ENCODE measurements at places on chromosomes 2 and 18.

GRCh38 chr2:45680351-45680967 is 29.0 kb downstream of the PRKCE start:
- no peak for DNase-seq

DNA sequence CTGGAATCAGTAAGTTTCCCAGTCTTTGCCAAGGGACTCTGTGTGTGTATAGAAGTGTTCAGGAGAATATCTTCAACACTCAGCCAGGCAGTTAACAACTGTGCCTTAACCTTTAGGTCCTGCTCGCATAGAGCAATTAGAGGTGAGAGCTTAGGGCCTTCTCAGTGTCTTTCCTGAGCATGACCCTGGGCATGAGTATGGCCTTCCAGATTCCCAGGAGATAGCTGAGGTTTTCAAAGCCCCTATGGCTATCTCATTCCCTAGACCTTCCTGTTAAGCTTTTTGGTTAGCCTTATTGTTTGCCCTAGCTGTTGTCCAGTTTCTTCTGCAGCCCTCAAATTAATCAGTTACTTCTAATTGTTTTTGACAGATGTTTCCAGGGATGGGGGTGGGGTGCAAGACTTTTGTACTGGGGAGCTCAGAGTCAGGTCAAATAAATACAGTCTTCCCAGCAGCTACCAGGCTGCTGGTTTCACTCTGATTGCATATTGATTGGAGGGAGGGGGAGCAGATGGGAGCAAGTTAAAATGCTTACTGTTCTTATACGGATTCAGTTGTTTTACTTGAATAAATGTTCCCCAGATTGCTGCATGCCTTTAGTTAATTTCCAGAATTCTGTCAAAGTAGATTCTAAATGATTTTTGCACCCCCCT is 23.1 kb downstream of the PDK1 start:
- DNase-seq = no peak

- DNase-seq = no peak
These were observed 74.3 kb upstream of the SLC1A4 start for GRCh38 chr2:64914735-64915509.

DNA sequence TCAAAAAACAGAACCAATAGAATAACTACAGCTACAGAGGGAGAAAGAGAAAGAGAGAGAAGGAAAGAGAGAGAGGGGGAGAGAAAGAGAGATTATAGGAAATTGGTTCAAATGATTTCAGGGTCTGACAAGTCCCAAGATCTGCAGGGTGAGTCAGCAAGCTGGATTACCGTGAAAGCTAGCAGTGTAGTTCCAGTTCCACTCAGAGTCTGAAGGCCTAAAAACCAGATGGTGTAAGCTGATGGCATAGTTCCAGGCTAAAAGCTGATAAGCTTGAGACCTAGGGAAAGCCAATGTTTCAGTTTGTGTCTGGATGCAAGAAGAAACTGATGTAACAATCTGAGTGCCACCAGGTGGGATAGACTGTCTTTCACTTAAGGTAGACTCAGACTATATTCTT is 397.7 kb downstream of the TRIB2 start:
- DNase-seq = no peak

DNA sequence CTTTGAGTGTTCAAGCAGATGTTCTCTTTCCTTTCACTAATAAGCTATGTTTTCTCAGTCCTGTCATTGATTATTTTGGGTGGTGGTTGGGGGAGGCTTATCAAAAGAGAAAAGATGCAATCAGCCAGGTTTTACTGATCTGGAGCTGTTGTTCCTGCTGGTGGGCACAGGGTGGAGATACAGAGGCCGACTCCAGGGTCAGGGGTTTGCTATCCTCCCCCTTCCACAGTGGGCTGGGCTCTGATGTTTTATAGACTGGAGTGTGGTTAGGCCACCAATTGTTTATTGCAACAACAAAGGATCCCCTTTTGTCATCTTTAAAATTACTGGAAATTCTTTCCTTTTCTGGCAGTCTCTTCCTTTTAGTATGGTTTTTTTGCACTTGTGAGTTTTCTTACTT is 120.5 kb downstream of the TANC1 start:
- DNase-seq = no peak

- DNase-seq = no peak
These were observed 22.2 kb downstream of the TANC1 start for GRCh38 chr2:158990397-158991214.

DNA sequence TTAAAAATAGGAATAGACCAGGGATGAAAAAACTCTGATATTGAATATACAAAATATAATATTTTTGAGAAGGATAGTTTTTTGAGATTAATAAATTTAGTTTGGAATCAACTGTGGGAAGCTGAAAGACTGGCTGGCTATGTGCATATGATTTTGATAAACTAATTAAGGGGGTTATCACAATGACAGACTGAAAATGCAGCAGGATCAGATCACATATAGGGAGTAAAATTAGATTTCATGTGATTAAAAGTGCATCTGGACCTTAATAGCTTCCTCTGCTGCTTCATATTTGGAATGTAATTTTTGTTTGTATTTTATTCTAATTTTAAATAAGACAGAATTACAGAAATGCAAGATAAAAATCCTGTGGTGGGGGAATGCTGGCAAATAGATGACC is 111.7 kb downstream of the CCDC102B start:
- DNase-seq = no peak

Measured in endothelial cell of umbilical vein (primary cell).